ENCODE measurements at places on chromosomes 1 and 21. TPM values are rescaled to one million over a fixed set of nuclear protein-coding genes. Genes with fewer than 3 reads are reported as not detected.

DNA sequence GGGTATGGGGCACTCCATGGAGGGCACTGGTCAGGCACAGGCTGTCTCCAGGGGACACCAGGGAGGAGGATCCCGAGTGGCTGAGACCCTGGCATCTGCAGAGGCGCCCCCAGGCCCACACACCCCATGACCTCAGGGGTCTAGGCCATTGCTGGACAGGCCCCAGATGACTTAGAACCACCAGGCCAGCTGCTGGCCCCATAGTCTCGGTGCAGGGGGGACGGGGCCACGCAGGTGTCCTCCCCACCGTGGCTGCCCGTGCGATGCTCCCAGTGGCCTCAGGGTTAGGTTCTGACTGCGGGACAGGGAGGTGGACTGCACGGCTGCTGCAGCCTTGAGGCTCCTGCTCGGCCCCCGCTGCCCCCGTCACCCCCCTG is 44.0 kb downstream of the MORN1 start:
- no peak overlapping the region for H3K4me3 ChIP-seq
- no peak overlapping the region for H3K27ac ChIP-seq
- no peaks in the 10 kb centered on the region for H3K27me3 ChIP-seq
- no peak for DNase-seq

POFUT2 gene
- total RNA-seq, result 28.2 TPM

GRCh38 chr1:12465126-12465525 is 152.9 kb downstream of the DHRS3 start:
- H3K27me3 ChIP-seq, result no peaks in the 10 kb centered on the region
- H3K4me3 ChIP-seq, result no peak overlapping the region
- DNase-seq, result no peak

GRCh38 chr1:56297208-56297607 is 282.2 kb downstream of the PLPP3 start:
- no peaks in the 10 kb centered on the region for H3K27me3 ChIP-seq
- peaks cover 13% of the 10 kb centered on the region for H3K4me1 ChIP-seq
- no peak overlapping the region for H3K27ac ChIP-seq
- no peak overlapping the region for H3K4me3 ChIP-seq
- DNase-seq, result no peak

LCE1A gene
- not detected for total RNA-seq

GRCh38 chr1:219568733-219569132 is 44.2 kb downstream of the ZC3H11B start:
- H3K36me3 ChIP-seq, result no peaks in the 10 kb centered on the region
- peaks cover 29% of the 10 kb centered on the region for H3K4me1 ChIP-seq
- no peaks in the 10 kb centered on the region for H3K27me3 ChIP-seq
- no peak overlapping the region for H3K4me3 ChIP-seq
- peak; percentile 87 for DNase-seq
- no peak overlapping the region for H3K27ac ChIP-seq

TTC4 gene
- total RNA-seq, result 28.2 TPM

DNA sequence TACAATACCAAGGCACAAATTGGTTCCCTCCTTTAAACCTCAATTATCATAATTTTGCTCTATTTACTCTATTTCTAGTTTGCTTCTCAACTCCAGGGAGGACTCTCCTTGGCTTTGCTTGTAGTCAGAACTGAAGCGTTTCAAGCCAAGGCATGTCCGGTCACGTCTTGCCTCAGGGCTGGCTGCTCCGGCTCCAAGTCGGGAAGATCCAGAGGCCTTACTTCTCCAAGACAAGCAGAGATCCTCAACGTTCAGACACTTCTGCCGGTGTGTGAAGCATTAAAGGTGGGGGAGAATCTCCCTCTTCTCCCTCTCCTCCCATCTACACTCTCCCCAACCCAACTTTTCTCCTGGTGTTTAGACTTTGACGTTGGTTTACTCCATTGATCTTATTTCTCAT is 7.2 kb upstream of the HHAT start:
- no peak for DNase-seq
- H3K4me1 ChIP-seq, result no peaks in the 10 kb centered on the region
- 0 out of 2 replicates have a peak, but pooled peaks cover 2% of the 10 kb centered on the region for H3K27me3 ChIP-seq
- no peak overlapping the region for H3K4me3 ChIP-seq
- H3K36me3 ChIP-seq, result no peaks in the 10 kb centered on the region

Data from PC-3 (cell line).